ENCODE measurements at places on chromosomes 5 and 9.
A peak's percentile ranks its signal among the peaks of the same experiment; 100 is the strongest.

GRCh38 chr9:92176068-92176799, 61.0 kb upstream of the SPTLC1 start:
- no peak for DNase-seq

GRCh38 chr9:91416096-91416712, 7.4 kb downstream of the NFIL3 start:
- no peak for DNase-seq

DNA sequence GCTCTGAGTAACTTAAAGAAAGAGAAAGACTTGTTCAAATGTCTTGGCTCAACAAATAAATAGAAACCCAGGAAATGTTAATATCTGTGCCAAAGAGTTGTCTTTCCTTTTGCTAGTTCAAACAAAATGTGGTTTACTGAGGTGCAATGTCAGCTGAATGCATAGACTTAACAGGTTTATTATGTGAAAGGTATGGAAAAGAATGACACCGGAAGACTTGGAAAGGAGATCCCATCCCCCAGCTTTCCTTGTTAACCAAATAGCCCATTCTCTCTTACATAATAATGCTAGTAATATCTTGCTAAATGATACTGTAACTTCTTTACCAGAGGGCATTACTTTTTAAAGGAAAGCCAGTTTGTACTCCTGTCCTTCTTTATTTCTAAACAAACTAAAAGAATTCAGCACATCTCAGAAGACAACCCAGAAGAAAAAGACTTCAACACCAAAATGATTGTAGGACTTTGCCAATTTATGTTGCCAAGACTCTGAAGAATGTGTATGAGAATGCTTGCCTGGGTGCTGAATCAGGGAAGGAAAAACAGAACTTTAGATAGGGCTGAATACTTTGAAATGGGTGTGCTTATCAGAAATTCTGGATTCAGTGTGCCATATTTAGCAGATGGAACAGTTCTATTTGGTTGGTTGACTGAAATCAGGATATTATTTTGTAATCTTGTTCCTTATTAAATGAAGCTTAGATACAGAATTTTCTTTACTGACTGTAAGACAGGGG, 344.1 kb downstream of the TMEM38B start:
- no peak for DNase-seq

GRCh38 chr5:122871661-122872060, 26.2 kb downstream of the SNX24 start:
- DNase-seq, result no peak

- DNase-seq, result no peak
Observed at GRCh38 chr5:180287868-180288267, 4.0 kb downstream of the MAPK9 start.

- DNase-seq, result no peak
Observed at GRCh38 chr9:124859803-124860581, 1.8 kb downstream of the RPL35 start.

DNA sequence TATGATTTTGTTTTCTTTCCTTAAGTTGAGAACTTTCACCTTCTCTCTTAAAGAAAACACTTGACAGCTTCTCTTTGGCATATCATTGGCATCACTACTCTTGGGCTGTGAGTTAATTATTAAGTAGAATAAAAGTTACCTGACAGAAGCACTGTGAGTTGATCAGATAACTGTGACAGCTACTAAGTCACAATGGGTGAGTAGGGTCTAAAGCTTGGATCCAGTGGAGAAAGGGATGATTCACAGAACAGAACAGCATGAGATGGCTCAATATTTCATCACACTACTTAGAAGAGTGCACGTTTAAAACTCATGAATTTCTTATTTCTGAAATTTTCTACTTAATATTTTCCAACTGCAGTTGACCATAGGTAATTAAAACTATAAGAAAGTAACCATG, 268.5 kb upstream of the NMUR2 start:
- DNase-seq, result no peak

DNA sequence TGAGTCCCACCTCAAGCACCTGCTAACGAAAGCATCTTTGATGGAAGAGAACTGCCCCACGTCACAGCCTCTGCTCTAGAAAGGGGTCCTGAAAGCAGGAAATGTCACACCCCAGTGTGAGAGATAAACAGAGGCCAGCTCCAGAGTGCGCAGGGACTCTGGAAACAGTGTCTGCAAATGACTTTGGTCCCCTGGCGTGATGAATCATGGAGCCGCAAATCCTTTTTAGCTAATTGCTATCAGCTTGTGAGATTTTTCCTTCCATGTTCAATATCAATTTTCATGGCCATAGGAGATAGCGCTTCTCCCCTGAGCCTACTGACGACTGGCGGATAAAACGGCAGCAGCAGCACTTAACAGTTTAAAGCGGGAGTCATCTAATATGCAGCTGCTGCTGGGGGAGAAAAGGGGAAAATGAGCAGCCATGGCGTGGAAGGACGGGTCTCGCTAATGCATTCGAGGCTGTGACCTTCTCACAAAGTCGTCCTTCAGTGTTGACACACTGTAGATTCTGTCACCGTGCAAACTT, 209.6 kb upstream of the IRX1 start:
- DNase-seq, result no peak

- DNase-seq, result no peak
Observed at GRCh38 chr9:134992755-134993124, 75.0 kb upstream of the FCN1 start.

- no peak for DNase-seq
Observed at GRCh38 chr9:29060041-29060440, 1486.8 kb upstream of the C9orf72 start.

- no peak for DNase-seq
Observed at GRCh38 chr5:32096891-32097595, 77.1 kb downstream of the GOLPH3 start.

- DNase-seq, result no peak
Observed at GRCh38 chr9:33837138-33837537, 20.2 kb downstream of the UBE2R2 start.

DNA sequence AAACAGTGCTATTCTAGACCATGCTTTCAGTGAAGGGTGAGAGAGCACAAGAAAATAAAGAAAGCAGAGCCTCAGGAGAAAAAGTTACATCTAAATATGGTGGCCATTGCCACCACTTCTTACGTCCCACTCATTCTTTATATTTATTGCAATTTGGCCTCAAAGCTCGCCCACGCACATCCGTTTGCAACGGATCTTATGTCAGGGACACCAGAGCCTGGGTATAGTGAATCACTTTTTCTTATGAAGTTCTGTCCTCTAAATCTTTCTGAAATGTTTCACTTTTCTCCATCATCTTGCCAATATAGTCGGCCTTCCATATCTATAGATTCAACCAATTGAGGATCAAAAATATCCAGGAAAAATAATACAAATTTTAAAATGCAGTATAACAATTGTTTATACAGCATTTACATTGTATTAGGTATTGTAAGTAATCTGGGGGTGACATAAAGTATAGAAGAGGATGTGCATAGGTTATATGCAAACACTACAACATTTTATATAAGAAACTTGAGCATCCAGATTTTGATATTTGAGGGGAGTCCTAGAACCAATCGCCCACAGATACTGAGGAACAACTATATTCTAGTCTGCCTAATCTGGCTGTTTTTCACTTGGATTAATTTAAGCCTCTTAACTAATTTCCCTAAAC, 35.2 kb downstream of the GOLPH3 start:
- peak; percentile 37 for DNase-seq

DNA sequence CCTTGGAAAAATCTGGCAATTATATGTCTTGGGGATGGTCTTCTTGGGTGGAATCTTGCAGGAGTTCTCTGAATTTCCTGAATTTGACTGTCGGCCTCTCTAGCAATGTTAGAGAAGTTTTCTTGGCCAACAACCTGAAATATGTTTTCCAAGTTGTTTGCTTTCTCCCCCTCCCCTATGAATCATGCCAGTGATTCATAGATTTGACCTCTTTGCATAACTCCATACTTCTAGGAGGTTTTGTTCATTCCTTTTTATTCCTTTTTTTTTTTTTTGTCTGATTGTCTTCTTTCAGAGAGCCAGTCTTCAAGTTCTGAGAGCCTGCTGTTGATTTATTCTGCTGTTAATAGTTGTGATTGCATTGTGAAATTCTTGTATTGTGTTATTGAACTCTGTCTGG, 56.7 kb upstream of the SLC44A1 start:
- DNase-seq, result no peak

DNA sequence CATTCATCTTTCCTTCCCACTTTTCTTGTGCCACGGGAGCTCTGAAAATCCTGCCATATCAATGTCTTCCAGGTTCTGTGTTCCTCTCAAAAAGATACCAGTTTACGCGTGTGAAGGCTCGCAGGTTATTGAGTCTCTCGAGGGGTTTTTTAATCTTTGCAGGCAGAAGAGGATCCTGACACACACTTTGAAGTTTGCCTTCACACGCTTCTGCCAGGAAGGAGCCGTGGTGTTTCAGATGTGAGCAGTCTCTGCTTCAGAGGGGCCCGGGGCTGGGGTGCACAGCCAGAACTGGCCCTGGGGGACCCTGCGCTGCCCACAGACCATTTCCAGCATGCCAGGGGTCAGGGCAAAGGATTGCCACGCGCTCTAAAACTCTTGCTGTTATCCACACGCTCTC, 167.2 kb downstream of the TTLL11 start:
- no peak for DNase-seq

Data from stimulated activated CD4-positive, alpha-beta T cell treated with anti-CD3 and anti-CD28 coated beads, TNF-alpha, amount 100 ng/mL, for 4 hours (primary cell).